ENCODE measurements at places on chromosomes 7 and 10.

- DNase-seq, result no peak
Observed at GRCh38 chr10:131025333-131025732, 286.2 kb downstream of the TCERG1L start.

DNA sequence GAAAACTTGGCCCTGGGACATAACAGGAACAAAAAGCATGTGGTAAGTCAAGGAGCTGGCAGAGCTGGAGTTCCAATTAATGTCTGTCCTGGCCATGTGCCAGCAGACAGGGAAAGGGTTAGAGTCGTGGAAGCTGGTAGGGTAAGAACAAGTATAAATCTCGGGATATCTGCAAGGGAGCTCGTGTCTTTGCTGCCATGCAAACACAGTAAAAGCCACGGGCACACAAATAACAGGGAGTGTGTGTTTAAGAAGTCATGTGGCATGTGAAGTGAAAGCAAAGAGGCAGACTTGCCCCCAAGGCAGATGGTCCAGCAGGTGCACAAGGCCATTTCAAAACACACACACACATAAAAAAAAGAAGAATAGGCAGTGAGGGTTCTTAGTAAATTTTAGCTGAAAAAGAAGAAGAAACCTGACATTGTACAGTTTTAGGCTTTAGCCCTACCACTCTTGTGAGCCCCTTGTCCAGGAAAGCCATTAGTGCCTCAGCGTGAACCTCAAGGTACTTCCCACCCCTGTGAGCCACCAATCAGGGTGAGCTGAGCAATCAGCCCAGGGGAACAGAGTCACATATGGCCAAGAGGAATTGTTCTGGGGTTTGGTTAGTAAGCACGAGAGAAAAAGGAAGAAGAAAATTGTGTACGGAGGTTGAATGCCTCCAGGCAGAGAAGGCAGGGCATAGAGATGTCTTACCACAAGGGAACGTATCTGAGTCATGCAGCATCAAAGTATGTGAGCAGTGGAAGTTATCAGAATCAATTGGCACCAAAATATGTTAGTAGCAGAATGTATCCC is 32.8 kb upstream of the ARHGAP12 start:
- no peak for DNase-seq

GRCh38 chr7:142717453-142717852 is 31.8 kb upstream of the PRSS1 start:
- no peak for DNase-seq

DNA sequence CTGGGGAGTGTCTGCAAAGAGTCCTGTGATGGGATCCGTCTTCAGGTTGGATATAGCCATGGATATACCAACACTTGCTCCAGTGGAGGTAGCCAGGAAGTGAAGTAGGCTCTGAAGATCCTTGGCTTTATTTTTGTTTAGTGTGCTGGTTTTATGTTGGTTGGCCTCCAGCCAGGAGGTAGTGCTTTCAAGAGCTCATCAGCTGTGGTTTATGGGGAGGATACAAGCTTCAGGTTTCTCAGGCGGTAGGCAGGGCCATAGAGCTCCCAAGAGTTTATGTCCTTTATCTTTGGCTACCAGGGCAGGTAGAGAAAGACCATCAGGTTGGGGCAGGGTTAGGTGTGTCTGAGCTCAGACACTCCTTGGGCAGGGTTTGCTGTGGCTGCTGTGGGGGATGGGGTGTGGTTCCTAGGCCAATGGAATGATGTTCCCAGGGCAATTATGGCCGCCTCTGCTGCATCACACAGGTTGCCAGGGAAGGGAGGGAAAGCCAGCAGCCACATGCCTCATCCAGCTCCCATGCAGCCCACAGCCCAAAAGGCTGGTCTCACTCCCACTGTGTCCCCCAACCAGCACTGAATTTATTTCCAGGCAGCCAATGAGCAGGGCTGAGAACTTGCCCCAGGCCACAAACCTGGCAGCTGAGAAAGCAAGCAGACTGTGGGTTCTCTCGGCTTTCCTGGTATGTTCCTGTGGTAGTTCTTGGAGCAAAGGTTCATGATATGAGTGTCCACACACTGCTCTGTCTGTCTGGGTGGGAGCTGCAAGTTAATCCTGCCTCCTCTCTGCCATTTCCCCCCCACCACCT is 67.0 kb upstream of the PRLHR start:
- DNase-seq, result no peak

DNA sequence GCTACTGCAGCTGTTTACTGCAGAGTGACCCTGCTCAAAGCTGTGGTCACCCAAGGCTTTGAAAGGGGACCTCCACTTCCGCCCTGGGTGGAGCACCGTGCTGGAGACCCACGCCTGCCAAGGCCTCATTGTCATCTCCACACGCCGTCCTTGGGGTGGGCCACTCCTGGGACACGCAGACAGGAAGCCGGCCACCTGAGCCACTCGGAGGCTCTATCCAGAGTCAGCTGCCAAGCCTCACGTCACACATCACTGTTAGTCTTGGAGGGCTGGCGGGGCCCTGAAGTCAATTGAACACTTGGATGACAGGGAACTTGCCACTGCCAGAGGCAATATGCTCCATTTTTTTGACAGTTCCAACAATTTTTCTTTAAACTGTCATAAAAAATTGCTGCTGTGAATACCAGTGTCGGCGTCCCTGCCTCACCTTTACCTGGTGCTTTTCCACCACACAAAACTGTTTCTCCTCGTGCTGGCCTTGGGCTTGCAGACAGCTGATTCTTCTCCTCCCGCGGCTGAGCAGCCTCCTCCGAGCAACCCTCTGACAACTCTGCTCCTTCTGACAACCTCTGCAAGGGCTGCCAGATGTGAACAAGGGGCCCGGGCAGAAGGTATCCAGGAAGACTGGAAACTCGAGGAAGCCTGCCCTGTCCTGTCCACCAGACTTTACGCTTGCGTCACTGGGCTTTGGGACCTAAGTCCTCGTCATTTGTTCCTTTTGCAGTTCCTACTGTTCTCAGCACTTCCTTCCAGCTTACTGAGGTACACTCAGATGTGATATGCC is 81.9 kb downstream of the EGFR start:
- DNase-seq, result no peak

DNA sequence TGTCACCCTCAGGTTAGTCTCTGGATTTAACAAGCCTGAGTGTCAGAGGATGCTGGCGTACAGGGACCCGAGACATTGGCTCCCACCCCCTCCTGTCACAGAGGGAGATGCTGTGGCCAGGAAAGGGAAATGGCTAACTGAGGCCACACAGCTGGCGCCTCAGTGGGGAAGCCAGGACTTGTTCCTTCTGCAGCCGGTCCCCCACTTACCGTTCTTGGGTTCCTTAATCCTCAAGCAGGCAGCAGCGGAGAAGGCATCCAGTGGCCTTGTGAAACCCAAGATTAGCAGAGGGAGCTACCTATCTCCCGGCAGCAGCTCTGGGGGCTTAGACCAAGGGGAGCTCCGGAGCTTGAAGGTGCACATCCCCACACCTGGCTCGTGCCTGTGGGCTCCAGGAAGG is 65.4 kb downstream of the NEURL1 start:
- DNase-seq, result no peak
